ENCODE measurements at places on chromosomes 12 and 14. TPM values are rescaled to one million over a fixed set of nuclear protein-coding genes. Genes with fewer than 3 reads are reported as not detected.

Gene WASHC3
- 103 TPM for total RNA-seq

Gene ZNF10
- total RNA-seq, result 15.2 TPM

Gene TAPBPL
- total RNA-seq, result 8.1 TPM

- H3K27ac ChIP-seq, result no peak overlapping the region
- no peak overlapping the region for H3K4me3 ChIP-seq
- no peaks in the 10 kb centered on the region for H3K4me1 ChIP-seq
- no peaks in the 10 kb centered on the region for H3K27me3 ChIP-seq
- DNase-seq, result no peak
- no peaks in the 10 kb centered on the region for H3K36me3 ChIP-seq
These were observed 47.7 kb downstream of the CCDC85C start for GRCh38 chr14:99556134-99556791.

DNA sequence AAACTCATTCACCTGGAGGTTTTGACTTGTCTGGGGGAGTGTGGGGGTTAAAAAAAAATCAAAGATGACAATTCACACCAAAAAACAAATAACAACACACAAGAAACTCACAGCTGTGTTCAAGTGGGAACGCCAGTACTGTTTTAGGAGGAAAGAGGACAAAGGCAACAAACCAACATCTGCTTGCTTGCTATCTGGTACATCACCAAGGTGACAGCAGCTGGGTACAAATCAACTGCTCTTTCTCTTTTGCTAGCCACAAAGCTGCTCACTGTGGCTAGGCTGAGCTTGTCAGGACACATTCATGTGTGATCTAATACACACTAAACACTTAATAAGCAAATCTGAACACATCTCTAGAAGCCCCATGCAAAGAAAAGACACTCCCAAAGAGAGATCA, 128.0 kb upstream of the RAP1B start:
- H3K4me3 ChIP-seq, result no peak overlapping the region
- no peaks in the 10 kb centered on the region for H3K36me3 ChIP-seq
- DNase-seq, result no peak
- H3K27me3 ChIP-seq, result no peaks in the 10 kb centered on the region
- H3K4me1 ChIP-seq, result peaks cover 30% of the 10 kb centered on the region

DNA sequence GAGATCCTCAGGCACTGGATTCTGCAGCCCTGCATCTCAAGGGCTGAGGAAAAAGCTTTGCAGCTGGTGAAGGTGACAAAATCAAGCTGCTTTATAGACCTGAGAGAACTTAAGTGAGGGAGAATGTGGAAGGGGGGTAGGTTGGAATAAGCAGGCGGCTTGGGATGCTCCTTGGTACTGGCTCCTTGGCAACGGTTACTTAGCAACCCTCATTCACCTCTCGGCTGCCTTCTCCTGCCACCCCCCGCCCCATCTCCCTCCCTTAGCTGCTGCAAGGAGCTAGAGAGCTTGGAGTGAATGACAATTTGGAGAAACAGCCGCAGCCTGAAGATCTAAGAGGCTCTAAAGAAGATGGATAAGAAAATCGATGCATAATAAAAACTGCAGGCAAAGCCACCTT, 44.1 kb upstream of the CISTR start:
- DNase-seq, result no peak
- no peak overlapping the region for H3K4me3 ChIP-seq
- no peak overlapping the region for H3K27ac ChIP-seq
- H3K27me3 ChIP-seq, result peaks cover 86% of the 10 kb centered on the region
- H3K36me3 ChIP-seq, result no peaks in the 10 kb centered on the region

GRCh38 chr12:131840643-131841416, 12.6 kb downstream of the MMP17 start:
- H3K4me1 ChIP-seq, result no peaks in the 10 kb centered on the region
- peaks cover 4% of the 10 kb centered on the region for H3K36me3 ChIP-seq
- no peak overlapping the region for H3K27ac ChIP-seq
- no peak for DNase-seq
